Activated naive CD4-positive, alpha-beta T cell treated with Interleukin-2 at 50 U/mL for 16 hours (primary cell): ENCODE measurements at places on chromosomes 11 and 22.

DNA sequence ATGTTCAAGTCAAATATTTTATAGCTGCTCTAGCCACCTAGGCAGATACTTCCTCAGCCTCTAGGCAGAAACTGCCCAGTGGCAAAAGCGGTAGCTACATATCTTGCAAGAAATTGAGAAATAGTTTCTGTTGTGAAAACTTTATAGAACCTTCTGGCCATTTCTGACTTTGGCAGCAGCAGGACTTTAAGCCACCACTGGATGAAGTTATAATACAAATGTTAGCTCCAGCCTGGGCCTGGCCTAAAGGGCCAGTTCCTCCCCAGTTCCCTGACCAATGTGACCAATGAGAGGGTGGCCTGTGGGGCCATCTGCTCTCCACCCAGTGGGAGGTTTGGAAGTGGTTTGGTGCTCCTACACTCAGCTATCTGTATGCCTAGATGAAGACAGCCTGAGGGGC lies 254.0 kb upstream of the NARS2 start:
- no peak for DNase-seq

DNA sequence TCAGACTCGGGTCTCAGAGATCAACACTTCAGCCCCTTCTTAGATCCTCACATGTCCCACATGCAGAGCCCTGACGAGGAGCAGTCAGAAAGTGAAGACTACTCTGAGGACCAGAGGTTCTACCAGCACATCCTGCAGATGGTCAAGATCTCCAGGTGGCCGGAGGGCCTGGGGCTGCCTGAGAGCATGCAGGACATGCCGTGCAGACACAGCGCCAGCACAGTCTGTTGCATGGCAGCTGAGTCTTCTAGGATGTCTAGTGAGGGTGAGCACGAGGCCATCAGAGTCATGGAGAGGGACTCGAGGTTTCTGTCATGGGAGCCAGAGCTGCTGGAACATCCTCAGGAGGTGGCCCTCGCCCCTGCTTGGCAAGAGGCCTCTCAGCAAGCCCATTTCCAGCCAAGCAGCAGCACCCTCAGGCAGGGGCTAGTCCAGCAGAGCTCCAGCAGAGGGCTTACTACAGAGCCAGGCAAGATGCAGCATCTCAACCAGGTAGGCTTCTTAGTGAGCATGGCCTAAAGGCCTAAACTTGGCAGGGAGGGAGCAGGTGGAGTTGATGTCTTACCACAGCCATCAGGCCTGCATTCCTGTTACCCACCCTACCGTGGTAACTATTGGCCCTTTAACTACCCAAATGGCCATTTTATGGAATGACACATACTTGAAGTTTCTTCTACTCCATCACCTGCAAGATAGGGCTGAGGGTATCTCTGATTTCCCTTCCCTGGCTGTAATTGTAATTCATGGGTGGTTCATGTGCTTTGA lies 28.7 kb downstream of the CEP164 start:
- DNase-seq, result no peak

- DNase-seq, result no peak
Measured at GRCh38 chr22:35743326-35743860, 25.7 kb downstream of the APOL5 start.

DNA sequence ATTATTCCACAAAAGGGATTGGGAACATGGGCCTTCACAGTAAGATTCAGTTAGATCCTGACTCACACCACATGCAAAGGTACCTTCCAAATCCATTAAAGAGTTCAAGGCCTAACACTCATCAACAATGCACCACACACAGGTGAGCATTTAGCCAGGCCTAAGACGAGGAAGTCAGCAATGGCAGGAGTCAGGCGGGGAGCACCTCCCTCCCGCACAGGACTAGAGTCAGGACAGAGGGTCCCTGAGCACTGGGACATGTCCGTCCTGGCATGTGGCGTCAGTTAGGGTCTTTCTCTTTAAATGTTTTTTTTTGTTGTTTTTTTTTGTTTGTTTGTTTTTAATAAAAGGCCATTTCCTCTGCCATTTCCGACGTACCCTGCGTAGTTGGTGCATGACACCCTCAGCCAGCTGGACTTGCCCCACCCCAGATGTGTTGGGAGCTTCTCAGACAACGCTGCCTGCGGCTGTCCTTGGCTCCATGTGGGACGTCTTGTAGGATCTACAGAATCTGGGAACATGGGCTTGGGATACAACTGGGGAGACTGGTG lies 1458.6 kb downstream of the BRD1 start:
- no peak for DNase-seq

- DNase-seq, result no peak
Measured at GRCh38 chr11:120994091-120994859, 29.6 kb upstream of the TBCEL start.

DNA sequence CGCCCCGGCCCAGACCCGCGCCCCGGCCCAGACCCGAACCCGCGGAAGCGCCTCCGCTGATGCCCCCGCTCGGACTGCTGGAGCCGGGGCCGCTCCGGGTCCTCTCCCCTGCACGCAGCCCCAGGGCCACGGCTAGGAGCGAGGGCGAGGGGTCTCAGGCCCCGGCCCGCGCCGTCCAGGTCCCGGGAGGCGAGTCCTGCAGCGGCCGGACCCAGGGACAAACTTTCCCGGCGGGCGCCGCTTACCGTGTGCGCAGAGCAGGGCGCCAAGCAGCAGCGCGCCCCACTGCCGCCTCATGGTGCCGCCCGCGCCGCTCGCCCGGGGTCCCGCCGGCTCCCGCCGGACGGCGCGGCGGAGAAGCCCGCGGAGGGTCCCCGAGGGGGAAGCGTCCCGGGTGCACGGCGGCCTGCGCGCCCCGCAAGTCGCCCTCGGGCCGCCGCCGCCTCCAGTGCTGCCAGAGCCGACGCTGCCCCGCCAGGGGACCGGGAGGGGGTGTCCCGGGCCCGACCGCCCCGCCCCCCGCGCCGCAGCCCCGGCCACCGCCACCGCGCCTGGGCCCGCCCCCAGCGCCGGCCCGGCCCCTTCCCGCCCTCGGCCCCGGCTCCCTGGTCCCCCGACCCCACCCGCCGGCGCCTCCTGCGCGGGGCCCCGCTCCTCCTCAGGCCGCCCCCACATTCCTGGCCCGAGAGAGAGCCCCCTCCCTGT lies at the start of gene LRP4:
TSS of gene LRP4 (minus strand) at position 468 of the 705 bp plus-strand sequence. CDS start at position 297, 171 bp downstream.
- peak; percentile 44 for DNase-seq

GRCh38 chr11:95920460-95921105 lies 3.3 kb downstream of the MTMR2 start:
- DNase-seq, result no peak
